Breast epithelium (tissue), 4 donors: ENCODE measurements at places on chromosomes 4 and X.
A peak's percentile ranks its signal among the peaks of the same experiment; 100 is the strongest.

DNA sequence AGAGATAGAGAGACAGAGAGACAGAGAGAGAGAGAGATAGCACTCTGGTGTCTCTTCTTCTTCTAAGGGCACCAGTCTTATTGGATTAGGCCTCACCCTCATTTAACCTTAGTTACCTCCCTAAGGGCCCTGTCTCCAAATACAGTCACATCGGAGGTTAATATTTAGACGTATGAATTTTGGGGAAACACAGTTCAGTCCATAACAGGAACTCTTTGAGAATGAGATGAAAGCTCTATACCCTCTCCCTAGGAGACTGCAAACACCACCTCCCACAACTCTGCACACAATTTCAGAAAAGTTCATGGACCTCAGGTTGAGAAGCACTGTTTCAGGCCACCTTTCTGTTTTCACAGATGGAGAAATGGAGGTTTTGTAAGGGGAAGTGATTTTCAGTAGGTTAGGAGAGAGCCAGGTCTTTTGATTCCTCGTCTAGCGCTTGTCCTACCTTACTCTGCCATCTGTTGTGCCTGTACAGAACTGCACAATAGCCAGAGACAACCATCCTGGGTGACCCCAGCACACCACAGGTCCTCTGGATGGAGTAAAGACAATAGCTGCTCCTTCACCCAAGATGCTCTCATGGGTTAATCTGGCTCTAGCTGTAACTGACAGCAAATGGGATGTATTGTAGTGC, 16.9 kb upstream of the LOC101059915 start:
- DNase-seq, result no peak
- H3K36me3 ChIP-seq, result no peaks in the 10 kb centered on the region
- no peak overlapping the region for H3K27ac ChIP-seq
- H3K4me3 ChIP-seq, result no peak overlapping the region

DNA sequence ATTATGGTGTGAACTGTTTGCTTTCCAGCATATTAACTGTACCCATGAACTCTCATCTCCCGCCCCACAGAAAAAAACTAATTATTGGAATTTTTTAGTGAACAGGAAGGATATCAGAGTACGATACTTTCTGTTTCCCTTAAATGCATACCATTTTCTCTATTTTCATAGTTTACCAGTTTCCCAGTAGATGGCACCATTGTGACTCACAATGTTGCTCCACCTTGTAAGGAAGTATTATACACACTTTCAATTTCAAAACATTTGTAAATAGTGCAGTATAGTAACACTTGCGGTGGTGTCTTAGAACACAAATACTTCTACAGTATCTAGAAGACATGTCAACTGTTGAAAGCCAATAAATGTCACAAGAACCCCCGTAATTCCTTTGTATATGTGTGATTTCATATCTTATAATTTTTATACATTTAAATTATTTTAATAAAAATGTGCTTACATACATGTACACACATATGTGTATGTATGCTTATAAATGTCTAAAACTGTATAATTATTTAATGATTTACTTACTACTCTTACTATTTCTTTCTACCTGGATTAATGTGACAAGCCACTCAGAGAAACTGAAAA, 167.3 kb downstream of the SLIT2 start:
- H3K4me3 ChIP-seq, result peak overlapping the region; percentile 36
- no peaks in the 10 kb centered on the region for H3K36me3 ChIP-seq
- no peak overlapping the region for H3K27ac ChIP-seq
- no peaks in the 10 kb centered on the region for H3K4me1 ChIP-seq

GRCh38 chr4:11869191-11869870, 440.6 kb upstream of the HS3ST1 start:
- DNase-seq, result no peak
- no peaks in the 10 kb centered on the region for H3K36me3 ChIP-seq
- no peaks in the 10 kb centered on the region for H3K4me1 ChIP-seq
- H3K27me3 ChIP-seq, result no peaks in the 10 kb centered on the region

DNA sequence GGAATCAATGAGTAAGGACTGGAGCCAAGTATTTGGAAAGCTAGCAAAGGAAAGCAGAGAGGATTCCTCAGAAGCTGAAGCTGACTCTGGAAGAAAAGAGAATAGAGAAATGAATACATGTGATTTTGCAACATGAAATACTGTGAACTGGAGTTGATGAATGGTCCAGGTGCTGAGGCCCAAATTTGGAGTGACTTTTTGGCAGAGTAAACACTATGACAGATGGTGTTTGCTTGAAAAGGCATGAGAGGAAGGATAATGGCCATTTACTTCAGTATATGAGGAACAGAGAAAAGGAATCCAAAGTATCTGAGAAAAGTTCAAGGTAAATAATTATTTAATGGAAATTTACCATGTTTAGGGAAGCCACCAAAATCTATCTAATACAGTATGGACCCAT, 236.7 kb downstream of the SLITRK2 start:
- H3K27ac ChIP-seq, result no peak overlapping the region
- H3K27me3 ChIP-seq, result peaks cover 6% of the 10 kb centered on the region
- no peak for DNase-seq
- no peak overlapping the region for H3K4me3 ChIP-seq

DNA sequence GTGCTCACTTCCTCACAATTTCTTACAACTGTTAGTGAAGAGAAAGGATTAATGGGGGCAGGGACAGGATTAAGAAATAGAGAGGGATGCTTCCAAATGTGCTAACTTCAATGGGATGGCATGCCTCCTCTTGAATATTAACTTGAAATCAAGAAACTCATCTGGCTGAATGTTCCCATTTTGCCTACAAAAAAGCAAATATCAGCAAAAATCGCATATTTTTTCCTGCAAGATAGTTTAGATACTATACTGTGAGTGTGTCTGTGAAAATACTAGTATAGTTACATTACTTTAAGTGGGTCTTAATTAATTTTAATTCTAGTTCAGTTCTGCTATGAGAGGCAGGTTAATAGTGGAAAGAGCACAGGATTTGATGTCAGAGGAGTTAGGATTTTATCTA, 4.9 kb downstream of the PAICS start:
- DNase-seq, result no peak
- no peaks in the 10 kb centered on the region for H3K4me1 ChIP-seq
- no peaks in the 10 kb centered on the region for H3K27me3 ChIP-seq
- H3K4me3 ChIP-seq, result no peak overlapping the region
- H3K27ac ChIP-seq, result no peak overlapping the region
- H3K36me3 ChIP-seq, result no peaks in the 10 kb centered on the region

GRCh38 chr4:244471-244870, 60.8 kb downstream of the ZNF732 start:
- no peaks in the 10 kb centered on the region for H3K27me3 ChIP-seq
- H3K4me3 ChIP-seq, result no peak overlapping the region
- H3K36me3 ChIP-seq, result no peaks in the 10 kb centered on the region

DNA sequence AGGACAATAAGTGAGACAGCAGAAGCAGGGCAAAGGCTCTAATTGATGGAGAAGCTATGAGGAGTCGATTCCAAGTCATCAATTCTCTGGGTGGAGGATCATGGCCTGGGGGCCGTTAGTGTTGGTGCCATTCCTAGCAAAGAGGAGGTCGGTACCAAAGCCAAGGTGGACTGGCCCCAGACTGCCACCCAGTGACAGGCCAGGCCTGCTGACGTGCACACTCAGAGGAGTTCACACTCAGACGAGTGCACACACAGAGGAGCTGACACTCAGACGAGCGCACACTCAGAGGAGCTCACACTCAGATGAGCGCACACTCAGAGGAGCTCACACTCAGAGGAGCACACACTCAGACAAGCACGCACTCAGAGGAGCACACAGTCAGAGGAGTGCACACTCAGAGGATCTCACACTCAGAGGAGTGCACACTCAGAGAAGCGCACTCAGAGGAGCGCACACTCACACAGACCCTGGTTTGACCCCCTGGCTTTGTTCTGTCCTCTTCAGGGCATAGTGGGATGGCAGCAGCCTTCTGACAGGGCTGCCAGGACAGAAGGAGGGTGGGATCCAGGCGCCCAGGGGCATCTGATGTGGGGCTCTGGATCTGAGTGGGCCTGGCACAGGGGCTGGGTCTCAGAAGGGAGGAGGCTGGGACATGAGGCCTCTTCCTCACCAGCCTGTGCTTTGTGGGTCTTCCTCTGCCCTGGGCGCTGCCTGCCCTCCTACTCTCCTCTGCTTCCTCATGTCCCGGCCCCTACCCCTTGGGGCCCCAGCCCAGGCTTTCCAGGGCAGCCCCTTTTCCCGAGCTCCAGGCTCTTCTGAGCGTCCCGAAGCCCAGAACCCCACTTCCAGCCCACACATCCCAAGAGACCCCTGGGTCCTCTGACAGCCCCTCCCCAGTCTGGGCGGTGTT, 41.7 kb upstream of the NKX1-1 start:
- DNase-seq, result no peak
- no peaks in the 10 kb centered on the region for H3K36me3 ChIP-seq
- peaks cover 37% of the 10 kb centered on the region for H3K27me3 ChIP-seq
- no peaks in the 10 kb centered on the region for H3K4me1 ChIP-seq
- H3K4me3 ChIP-seq, result no peak overlapping the region

DNA sequence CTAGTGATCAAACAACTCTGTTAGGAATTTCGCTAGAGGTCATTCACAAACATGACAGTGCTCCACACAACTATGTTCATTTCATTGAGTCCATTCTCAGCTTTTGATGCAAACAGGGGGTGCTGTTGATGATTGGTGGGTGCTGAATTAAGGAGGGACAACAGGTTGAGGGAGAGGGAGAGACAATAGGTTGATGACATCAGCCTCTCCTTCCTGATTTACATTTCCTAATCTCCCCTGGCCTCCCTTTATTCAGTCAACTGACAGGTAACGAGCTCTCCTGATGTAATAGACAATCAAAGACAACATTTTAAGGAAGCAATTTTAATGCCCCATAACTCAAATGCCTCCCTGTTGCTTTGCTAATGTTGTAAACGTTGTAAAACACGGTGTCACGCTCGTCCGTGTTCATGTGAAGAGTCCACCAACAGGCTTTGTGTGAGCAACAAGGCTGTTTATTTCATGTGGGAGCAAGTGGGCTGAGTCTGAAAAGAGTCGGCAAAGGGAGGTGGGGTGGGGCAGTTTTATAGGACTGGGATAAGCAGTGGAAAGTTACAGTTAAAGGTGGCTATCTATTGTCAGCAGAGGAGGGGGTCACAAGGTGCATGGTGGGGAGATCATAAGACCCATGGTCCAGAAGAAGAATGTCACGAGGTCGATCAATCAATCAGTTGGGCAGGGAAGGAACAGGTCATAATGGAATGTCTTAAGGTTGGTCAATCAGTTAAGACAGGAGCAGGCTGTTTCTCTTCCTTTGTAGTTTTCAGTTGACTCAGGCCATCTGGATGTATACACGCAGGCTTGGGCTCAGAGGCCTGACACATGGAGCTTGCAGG, 4.8 kb upstream of the GAR1 start:
- H3K27me3 ChIP-seq, result no peaks in the 10 kb centered on the region
- no peak overlapping the region for H3K4me3 ChIP-seq
- H3K36me3 ChIP-seq, result no peaks in the 10 kb centered on the region
- no peaks in the 10 kb centered on the region for H3K4me1 ChIP-seq
- no peak overlapping the region for H3K27ac ChIP-seq

DNA sequence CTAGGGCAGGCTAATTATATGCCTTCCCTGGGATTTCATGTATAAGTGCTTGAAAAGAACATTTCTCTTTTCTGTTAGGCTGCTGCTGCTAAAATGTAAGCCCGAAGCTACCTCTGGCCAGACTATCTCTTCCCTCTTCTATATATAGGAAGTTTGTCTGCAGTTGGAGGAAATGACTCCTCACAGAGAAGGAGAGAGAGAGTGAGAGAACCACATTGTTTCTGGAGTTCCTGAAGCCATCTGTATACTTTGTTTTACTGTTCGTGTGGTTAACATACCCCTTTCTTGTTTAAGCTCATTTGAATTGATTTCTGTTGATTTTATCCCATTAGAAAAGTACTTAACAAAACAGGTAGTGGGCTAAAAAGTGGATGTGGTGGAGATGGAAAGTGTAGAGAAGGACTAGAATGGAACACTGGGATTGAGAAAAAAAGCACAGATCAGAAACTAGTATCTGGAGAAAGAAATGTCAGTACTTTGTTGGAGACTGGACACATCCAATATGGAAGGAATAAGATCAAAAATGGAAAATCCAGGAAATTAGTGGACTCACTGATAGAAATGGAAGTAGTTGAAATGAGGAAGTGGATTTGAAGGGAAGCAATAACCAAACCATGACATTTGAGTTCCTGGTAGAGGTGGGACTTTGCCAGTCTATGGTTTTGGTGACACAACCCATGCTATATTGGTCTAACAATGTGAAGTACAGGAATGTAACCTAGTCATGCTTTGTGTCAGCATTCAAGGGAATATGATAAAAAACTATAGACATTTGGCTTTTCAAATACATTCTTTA, 112.6 kb downstream of the TMA16 start:
- H3K27me3 ChIP-seq, result no peaks in the 10 kb centered on the region
- H3K4me1 ChIP-seq, result no peaks in the 10 kb centered on the region
- no peaks in the 10 kb centered on the region for H3K36me3 ChIP-seq

GRCh38 chr4:15778289-15779241, at the start of gene CD38:
Gene CD38, plus strand, starts transcription at chr4:15778328. Its CDS starts 87 bp downstream, at chr4:15778415.
- peaks cover 7% of the 10 kb centered on the region for H3K27me3 ChIP-seq
- H3K36me3 ChIP-seq, result no peaks in the 10 kb centered on the region
- DNase-seq, result no peak
- peaks cover 9% of the 10 kb centered on the region for H3K4me1 ChIP-seq
- peak within 1 kb of the TSS; percentile 70 for H3K4me3 ChIP-seq

- H3K27me3 ChIP-seq, result no peaks in the 10 kb centered on the region
- H3K36me3 ChIP-seq, result peaks cover 9% of the 10 kb centered on the region
- no peak for DNase-seq
- no peak overlapping the region for H3K4me3 ChIP-seq
- H3K27ac ChIP-seq, result no peak overlapping the region
Observed at GRCh38 chr4:24574236-24574635, 10.1 kb downstream of the DHX15 start.

GRCh38 chrX:110180176-110180927, 137.5 kb downstream of the AMMECR1 start:
- peak overlapping the region; percentile 5 for H3K27ac ChIP-seq
- no peaks in the 10 kb centered on the region for H3K4me1 ChIP-seq
- no peak overlapping the region for H3K4me3 ChIP-seq
- no peak for DNase-seq
- H3K27me3 ChIP-seq, result peaks cover 81% of the 10 kb centered on the region

GRCh38 chrX:101397779-101398178, 7.0 kb downstream of the RPL36A start:
- H3K36me3 ChIP-seq, result no peaks in the 10 kb centered on the region
- no peak for DNase-seq
- no peaks in the 10 kb centered on the region for H3K27me3 ChIP-seq
- H3K27ac ChIP-seq, result no peak overlapping the region
- no peak overlapping the region for H3K4me3 ChIP-seq

DNA sequence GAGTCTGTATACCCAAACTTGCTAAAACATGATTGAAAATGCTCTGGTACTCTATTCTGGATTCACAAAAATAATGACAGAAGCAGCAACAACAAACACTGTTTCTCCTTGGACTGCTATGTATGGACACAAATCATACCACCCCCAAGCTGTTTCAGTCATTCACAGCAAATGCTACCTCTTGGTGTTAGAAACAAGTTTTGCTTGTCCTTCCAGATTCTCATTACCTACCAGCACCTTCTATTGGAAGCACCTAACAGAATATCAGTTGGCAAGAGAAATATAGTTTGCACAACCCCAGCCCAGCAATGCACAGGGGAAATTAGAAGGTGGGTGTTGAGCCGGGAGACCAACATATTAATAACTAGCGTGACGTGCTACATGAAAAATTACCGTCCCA, 1950.9 kb downstream of the C4orf33 start:
- H3K27ac ChIP-seq, result no peak overlapping the region
- H3K36me3 ChIP-seq, result no peaks in the 10 kb centered on the region
- no peaks in the 10 kb centered on the region for H3K27me3 ChIP-seq
- DNase-seq, result no peak
- H3K4me3 ChIP-seq, result no peak overlapping the region
- H3K4me1 ChIP-seq, result no peaks in the 10 kb centered on the region
